Amniotic stem cell (primary cell): ENCODE measurements at places on chromosomes 2 and 18.
A peak's percentile ranks its signal among the peaks of the same experiment; 100 is the strongest.

DNA sequence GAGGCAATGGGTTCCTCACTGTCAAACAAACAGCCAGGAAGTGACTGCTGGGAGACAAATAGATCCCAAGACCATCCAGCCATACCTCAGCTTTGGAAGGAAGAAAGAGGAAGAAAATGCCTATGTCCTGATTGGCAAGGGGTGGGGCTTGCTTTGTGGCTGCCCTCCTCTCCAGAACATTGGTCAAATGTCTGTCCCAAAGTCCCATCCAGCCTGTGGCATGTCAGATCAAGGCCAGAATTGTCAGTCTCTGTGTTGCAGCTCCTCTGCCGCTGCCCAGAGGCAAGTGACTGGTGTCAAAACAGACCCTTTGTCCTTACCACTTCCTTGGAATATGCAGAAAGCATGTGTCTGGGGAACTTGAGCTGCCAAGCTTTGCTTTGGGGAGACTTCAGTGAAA, 63.0 kb upstream of the SMAD2 start:
- DNase-seq: no peak

DNA sequence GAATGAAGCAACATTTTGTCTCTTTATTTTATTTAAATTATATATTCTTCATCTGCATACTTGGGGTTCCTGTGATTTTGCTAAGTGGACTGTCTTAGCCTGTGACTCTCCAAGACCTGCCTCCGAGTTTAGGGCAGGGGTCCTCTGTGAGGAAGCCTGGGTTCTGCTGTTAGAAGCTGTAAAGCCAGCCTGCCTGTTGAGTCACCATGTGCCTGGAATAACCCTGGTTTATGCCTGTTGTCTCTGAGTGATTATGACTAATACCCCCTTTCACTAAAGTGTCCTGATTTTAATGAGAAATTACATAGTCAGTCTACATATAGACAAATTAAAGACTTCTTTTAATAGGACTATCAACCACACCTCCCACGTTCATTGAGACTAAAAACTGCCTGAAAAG, 369.1 kb downstream of the ZNF521 start:
- no peak for DNase-seq

GRCh38 chr18:13437796-13438506, 219.4 kb downstream of the LDLRAD4 start:
- no peak for DNase-seq

DNA sequence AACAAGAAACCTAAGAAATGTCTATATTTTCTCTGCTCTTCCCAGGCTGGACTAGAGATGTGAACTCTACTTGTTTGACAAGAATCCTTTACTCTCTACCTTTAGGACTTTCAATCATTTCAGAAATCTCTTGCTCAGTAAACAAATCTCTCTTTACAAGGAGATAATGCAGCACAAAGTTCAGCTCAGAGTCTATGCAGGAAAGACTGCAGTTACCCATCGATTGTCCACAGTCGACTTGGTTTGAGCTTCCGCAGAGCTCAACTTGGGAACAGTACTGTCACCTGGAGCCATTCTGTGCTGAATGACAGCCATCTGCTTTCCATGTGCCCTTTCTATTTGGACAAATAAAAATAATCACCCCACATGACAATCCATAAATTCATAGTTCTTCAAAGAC, 259.7 kb upstream of the STON1 start:
- DNase-seq: no peak

DNA sequence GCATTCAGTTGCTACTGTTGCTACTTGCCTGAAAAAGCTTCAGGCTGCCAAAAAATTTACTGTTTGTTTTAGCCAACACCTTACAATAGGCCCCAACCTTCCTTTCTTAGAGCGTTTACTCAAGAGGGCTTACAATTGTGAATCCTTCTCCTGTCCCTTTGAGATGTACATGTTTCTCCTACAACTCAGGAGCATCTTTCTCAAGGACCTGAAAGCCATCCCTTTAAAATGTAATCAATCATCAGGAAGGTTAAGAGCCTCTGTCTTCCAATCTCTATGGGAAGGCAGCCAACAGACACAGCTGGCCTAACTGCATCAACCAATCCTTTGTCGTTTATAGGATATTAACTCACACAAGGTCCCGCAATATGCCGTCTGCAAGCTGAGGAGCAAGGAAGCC, 3.4 kb upstream of the IER3IP1 start:
- DNase-seq: no peak

DNA sequence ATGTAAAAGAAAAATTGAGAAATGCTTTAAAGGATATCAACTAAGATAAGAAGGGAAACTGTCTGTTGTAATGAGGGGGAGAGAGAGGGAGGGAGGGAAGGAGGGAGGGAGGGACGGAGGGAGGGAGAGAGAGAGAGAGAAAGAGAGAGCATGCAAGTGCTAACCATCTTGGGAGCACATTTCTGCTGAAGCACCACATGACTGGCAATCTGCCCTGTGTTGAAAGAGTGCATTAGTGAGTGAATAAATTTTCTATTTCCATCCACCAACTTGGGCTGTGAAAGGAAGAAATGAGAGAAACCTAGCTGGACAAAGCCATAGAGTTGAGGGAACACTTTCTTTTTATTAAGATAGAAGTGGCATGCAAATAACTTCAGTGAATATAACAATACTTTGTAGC, 110.7 kb downstream of the TMX3 start:
- DNase-seq: no peak

GRCh38 chr2:96249654-96250053, 16.1 kb downstream of the TMEM127 start:
- DNase-seq: peak; percentile 55

DNA sequence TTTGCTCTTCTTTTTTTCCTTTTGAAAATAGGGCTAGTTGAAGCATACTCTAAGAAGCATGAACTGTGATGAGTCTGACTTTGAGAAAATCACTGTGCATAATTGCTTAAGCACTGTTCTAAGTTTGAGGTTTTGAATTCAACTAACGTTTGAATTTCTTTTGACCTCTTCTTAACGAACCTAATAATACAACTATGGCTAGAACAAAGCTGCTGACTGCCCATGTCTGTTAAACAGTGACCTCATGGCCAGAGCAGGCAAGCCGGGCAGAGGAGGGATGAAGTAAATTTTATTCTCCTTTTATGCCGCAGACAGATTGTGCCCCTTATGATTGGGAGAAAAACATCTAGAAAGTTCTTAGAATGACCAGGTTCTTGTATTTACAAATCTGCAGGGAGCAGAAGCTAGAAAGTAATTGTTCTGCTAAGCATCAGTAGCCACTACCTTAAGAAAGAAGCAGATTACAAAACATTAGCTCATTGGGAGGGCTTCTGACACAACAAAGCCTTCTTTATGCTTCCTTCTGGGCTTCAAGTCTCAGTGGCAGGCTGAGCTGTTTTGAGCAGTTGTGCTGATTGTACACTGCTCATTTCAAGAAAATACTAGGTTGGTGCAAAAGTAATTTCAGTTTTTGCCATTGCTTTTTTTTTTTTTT, 97.8 kb upstream of the RASGRP3 start:
- no peak for DNase-seq

DNA sequence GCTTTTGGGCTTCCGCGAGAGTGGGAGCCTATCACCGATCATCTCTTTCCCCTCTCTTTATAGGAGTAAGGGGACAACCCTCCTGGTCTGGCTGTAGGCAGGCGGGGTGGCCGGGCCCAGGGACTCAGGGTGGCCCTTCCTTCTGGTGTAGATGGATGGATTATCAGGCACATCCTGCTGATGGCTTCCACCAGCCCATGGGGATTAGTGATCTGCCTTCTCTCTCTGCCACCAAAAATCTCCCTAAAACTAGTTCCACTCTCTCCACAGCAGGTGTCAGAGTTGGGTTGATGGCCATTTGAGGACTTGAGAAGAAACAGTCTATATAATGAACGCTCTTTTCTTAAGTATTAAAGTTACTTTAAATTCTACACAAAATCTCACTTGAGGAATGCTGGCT, 37.4 kb downstream of the NCK2 start:
- DNase-seq: no peak

DNA sequence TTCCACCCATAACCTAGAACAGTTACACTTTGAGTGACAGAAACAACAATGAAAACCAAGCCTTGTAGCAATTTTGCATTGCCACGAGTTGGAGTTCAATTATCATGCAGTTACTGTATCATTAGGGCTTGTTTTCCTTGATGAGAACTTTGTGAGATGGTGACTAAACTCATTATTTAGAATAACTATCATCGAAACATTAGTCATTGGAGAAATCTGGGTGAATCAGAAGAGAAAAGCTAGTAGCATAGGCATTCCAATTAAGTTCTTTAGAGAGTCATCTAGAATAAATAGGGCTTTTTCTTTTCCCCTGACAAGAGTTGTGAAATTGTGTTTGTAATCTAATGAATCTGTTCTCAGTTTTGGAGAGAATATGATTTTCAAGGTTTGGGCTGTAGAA, 122.8 kb upstream of the DOCK10 start:
- DNase-seq: no peak

GRCh38 chr2:236870370-236870769, 215.3 kb upstream of the COPS8 start:
- DNase-seq: no peak

DNA sequence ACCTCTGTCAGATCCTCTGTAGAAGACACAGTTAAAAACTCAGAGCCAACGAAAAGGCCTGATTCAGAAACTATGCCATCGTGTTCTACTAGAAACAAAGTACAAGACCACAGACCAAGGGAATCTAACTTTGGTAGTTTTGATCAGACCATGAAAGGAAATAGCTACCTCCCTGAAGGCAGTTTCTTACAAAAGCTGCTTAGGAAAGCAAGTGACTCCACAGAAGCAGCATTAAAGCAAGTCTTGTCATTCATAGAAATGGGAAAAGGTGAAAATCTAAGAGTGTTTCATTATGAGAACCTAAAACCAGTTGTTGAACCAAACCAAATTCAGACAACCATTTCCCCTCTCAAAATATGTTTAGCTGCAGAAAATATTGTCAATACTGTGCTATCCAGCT, 58.2 kb downstream of the FSIP2 start:
- DNase-seq: no peak

GRCh38 chr2:215920244-215921100, 92.9 kb downstream of the MREG start:
- peak; percentile 32 for DNase-seq

- DNase-seq: no peak
These were observed 4.3 kb downstream of the MZT2B start for GRCh38 chr2:130186391-130186790.

DNA sequence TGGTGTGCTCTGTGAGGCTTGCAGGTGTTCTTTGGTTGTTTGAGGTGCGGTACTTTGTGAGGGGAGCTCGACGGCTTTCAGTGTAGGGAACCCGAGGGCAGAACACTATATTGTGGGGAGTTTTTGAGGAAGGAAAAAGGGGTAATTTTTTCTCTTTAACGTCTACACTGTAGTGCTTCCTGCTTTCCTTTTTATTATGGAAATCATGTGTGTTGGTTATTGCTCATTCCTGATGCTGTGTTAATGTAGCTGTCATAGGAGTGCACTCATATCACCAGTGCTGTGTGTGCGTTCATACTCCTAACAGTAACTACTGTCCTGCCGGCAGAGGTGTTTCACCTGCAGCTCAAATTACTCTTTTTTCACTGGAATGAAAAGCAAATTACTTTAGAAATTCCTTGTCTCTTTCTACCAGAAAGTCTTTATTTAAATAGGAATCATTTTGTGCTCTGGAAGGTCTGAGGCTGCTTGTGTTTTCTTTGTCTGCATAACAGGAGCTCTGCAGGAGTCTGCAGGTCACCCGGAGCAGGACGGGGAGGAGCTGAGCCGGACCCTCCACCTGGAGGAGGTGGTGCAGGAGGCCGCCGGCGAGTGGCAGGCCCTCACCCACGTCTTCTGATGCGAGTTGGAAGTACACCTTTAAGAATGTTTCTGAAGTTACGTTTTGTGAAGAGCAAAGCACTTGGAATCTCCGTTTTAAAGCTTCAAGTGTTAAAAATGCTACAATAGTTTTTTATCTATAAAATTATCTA, 145.5 kb downstream of the ZNF236 start:
- no peak for DNase-seq

- DNase-seq: no peak
These were observed 686 bp downstream of the UBXN4 start for GRCh38 chr2:135742325-135742757.

DNA sequence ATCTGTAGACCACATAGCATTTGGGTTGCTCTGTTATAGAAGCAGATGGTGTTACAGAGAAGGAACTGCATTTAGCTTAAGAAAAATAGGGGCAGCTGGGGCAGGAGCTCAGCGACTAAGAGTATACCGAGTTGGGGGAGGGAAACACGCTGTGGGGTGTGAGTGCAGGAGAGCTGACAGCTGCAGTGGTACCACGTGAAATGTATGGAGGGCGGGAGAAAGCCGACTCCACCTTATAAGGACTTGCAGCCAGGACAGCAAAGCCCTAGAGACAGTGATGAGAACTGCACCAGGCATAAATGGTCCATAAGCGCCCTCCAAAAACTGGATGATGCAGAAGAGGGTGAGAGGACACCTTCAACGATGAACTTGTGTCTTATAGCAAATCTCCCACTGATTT, 237.6 kb downstream of the PRKCE start:
- no peak for DNase-seq

DNA sequence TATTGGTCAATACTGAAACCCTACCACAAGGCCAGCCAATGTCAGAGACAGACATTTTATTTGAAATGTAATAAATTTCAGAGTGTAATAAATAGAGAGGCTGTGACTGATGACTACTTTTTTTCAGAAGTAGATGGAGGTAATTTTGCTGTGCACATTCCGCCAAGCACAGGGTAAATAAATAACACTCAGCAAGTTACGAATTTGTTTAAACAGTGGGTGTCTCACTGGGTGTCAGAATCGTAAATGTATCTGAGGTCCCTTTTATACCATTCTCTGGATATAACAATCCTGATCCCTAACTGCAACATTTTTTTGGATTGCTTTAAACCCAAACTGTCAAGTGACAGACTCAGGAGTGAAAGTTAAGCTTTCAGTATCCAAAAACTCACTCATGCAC, 74.1 kb downstream of the GATA6 start:
- no peak for DNase-seq

GRCh38 chr2:29323301-29323700, 208.1 kb downstream of the CLIP4 start:
- no peak for DNase-seq

DNA sequence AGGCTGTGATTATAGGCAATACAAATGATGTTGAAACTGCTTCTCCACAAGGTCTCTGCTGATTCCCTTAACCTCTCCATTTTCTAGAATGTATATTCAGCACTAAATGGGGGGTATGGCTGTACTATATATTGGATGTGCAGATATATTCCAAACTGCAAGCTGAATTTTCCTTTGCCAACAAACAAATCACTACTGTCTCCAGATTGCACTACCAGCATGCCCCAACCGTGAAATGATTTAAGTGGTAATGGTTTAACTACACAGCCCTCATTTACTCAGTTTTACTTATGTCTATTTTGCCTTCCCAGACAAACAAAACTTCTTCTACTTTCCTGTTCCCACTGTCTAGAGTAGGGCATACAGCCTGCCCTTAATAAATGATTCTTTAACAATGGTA, 112.7 kb upstream of the GAREM1 start:
- DNase-seq: no peak

DNA sequence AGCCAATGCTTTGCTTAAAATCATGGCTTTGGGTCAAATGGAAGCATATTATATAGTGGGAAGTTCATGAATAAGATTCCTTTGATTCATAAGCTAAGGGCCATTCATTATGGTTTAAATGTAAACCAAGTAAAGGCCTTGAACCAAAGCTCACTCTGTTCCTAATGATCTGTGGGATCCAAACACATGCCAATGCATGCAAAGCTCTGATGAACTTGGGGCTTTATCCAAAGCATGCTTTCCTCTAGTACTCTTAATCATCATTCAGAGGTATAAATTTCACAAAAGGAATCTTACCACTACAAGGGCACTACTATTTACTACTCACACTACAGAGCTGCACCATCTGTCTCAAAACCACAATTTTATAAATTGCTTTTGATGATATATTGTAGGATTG, 102.8 kb upstream of the RBMS1 start:
- no peak for DNase-seq

- DNase-seq: no peak
These were observed 161.9 kb upstream of the RASGRP3 start for GRCh38 chr2:33314541-33314940.
